HT-29 (cell line): ENCODE measurements at places on chromosomes 1 and 21. TPM values are rescaled to one million over a fixed set of nuclear protein-coding genes. Genes with fewer than 3 reads are reported as not detected.

Gene UBR4
- total RNA-seq: 128 and 146 TPM in 2 replicates

Gene TMOD4
- not detected in 2 replicates for total RNA-seq

Gene ADORA3
- total RNA-seq: not detected in 2 replicates

Gene MX1
- 18.0 and 30.6 TPM in 2 replicates for total RNA-seq

Gene PADI3
- total RNA-seq: 0.03 and 0.15 TPM in 2 replicates

DNA sequence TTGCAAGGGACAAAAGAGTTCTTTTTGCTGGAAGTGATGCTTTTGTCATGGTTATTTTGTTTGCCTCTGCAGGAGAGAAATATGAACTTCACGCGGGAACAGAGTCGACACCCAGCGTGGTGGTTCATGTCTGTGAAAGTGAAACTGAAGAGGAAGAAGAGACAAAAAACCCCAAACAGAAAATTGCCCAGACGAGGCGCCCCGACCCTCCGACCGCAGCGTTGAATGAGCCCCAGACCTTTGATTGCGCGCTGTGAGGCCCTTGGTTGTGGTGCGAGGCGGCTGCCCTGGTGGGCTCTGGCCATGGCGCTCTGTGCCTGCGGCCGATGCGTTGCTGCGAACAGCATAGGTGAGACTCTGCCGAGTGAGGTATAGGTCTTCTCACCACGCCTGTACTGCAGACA lies 20.9 kb upstream of the NCMAP start:
- DNase-seq: no peak

GRCh38 chr21:24395320-24395923 lies 1211.9 kb downstream of the MRPL39 start:
- DNase-seq: peak; percentile 39

- no peak for DNase-seq
Observed at GRCh38 chr1:163399976-163400601, 78.3 kb downstream of the NUF2 start.

GRCh38 chr1:53308506-53308905 lies 19.4 kb downstream of the LRP8 start:
- DNase-seq: no peak

DNA sequence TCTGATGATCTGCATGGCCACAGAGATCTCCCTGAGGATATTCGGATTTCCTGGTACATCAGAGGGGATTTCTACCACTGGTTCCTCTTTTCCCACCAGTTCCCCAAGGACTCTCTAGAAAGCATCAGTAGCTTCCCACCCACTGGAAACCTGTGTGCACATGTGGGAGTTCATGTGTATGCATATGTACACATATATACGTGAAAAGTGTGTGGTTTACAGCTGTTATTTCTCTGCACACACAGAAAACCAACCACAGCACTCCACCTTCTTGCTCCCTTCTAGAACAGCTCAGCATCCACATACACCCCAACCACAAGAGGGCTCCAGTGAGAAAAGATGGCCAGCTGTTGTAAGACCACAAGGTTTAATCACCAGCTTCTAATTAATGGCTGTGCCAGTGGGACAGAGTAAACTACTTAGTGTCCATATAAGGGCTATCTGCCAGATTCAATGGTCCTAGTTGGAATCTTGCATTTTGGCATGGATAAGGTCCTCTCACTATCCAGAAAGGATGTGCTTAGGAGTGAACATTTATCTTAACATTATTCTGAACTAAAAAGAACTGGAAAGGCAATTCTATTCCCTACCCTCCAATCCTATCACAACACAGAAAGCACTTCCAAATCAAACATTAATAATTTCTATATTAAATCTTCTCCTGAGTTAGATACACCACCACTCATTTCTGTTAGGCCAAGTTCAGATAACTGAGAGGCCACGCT lies 24.1 kb downstream of the GPR3 start:
- peak; percentile 87 for DNase-seq

DNA sequence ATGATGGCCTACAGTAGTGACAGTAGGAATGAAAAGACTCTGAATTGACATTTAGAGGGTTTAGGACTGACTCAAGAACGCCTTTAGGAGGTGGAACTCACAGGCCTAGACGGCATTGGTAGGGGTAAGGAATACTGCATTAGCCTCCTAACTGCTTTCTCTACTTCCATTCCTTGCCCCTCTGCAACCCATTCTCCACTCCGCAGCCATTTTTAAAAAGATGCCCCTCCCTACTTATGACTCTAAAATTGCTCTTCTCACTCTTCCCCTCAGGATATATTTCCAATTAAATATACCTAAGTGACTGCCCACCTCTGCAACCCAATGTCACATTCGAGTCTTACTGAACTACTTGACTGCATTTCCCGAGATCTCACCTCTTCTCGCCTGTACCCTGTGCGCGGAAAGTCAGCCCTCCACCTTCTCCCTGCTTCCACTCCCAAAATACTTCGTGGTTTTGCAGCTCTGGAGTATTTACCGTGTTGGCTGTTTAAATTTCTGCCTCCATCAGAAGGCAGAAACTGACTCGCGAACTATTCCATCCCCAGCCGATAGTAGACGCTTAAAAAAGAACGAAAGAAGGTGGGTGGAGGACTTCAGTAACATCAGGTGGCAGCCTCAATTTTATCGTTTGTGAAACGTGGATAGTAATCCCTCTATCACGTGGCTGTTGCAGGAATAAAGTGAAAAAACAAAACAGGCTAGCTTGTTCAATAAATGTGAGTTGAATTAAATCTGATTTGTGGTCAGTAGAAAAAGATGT lies 1.1 kb upstream of the YBX1 start:
- DNase-seq: no peak

DNA sequence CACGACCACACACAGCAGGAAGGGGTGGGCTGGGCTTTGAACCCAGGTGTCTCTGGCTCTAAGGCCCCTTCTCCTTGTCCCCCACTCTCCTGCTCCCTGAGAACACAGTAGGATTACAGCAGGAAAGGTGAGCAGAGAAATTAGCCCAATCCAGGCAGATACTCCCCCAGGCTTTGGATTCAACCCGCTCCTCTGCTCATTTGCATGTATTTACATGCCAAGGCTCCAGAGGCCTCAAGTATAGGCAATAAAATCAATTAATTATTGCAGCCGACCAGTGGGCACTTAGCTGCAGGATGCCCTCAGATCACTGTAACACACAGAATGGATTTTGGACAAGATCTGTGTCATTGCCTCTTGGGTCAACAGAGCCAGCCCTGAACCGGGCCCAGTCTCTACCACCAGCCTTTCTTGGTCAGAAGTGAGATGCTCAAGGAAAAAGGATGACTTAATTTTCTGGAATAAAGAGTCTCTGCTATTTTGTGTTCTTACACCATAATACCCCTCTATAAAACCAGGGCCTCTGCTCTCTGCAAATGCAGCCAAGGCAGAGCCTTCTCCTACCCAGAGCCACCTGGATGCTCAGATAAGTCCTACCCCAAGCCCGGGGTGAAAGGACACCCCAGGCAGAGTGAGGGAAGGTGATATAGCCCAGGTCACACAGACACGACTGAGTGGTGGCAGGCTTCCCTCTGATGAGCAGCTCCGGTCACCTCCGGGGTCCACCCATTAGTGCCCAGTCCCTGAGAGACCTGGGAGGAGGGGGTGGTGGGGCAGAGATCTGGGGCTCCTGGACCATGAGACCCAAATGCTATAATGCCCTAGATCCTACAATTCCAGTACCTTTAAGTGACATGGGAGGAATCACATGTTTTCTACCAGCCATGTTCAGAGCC lies 28.9 kb downstream of the MATN1 start:
- no peak for DNase-seq

- no peak for DNase-seq
Observed at GRCh38 chr1:198883184-198883583, 244.3 kb downstream of the PTPRC start.

GRCh38 chr21:38982096-38982495 lies 176.4 kb downstream of the ETS2 start:
- no peak for DNase-seq

- no peak for DNase-seq
Observed at GRCh38 chr1:201095581-201095980, 16.6 kb downstream of the CACNA1S start.

- no peak for DNase-seq
Observed at GRCh38 chr21:39611551-39612190, 1.1 kb upstream of the B3GALT5 start.

- no peak for DNase-seq
Observed at GRCh38 chr1:71232786-71233185, 152.0 kb upstream of the ZRANB2 start.

- no peak for DNase-seq
Observed at GRCh38 chr1:45908611-45909140, 105.3 kb downstream of the MAST2 start.

- DNase-seq: no peak
Observed at GRCh38 chr1:194717941-194718340, 1531.5 kb upstream of the B3GALT2 start.

DNA sequence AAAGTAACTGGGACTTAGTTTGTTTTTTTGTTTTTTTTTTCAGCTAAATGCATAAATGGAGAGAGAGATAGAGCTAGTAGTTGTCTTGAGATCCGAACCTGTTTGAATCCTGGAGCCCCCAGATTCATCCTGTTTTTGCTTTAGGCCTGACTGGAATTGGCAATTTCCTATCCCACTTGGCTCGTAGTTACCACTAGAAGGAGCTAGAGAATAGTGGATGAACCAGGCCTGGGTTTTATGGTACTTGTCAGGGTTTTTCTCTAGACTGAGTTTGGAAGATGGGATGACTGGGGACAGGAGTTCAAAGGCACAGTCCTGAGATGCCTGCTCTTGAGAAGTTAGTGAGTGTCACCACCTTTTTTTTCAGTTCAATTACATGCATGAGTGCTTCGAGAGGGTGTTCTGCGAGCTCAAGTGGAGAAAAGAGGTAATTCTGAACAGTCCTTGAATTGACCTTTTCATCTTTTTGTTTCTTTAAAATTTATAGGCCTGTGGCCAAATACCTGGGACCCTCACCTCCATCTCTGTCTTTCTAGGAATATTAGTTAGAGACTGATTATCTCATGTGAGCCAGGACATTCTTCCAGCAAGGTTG lies 23.4 kb downstream of the CELF3 start:
- DNase-seq: peak; percentile 70

- no peak for DNase-seq
Observed at GRCh38 chr1:61447106-61447967, 277.6 kb downstream of the TM2D1 start.

DNA sequence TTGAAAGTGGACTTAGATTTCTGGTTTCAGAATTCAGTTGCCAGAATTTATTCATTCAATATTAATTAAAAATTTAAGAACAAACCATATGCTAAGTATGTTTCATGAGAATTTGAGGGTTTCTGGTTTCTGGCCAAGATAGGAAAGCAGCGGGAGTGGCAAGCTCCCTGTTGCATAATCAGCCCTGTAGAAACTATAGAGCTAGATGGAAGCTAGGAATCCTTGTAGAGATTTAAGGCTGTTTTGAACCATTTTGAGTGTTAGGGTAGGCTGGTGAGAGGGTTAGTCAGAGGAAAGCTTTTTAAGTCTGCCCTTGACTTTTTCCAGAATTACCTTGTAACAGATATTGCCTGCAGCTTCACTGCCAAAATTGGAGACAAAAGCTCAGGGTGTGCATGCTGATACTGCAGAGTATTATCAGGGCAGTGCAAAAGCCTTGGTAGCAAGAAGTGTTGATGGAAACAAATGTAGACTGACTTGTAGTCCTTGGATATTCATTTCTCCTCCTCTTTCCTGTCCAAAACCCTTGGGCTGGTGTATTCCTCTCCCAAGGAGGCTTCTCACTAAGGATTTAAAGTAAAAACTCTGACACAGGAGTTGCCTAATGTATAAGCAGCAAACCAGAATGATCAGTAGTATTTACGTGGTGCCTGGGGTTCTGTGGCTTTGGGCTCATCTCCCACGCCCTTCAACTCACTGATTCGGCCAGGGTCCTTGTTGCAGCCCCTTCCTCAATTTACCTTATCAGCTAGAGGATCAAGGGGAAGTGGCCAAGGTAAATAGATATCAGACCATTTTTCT lies 12.6 kb upstream of the GIPC2 start:
- no peak for DNase-seq

- peak; percentile 73 for DNase-seq
Observed at GRCh38 chr1:26122988-26123973, 11.7 kb downstream of the PDIK1L start.

DNA sequence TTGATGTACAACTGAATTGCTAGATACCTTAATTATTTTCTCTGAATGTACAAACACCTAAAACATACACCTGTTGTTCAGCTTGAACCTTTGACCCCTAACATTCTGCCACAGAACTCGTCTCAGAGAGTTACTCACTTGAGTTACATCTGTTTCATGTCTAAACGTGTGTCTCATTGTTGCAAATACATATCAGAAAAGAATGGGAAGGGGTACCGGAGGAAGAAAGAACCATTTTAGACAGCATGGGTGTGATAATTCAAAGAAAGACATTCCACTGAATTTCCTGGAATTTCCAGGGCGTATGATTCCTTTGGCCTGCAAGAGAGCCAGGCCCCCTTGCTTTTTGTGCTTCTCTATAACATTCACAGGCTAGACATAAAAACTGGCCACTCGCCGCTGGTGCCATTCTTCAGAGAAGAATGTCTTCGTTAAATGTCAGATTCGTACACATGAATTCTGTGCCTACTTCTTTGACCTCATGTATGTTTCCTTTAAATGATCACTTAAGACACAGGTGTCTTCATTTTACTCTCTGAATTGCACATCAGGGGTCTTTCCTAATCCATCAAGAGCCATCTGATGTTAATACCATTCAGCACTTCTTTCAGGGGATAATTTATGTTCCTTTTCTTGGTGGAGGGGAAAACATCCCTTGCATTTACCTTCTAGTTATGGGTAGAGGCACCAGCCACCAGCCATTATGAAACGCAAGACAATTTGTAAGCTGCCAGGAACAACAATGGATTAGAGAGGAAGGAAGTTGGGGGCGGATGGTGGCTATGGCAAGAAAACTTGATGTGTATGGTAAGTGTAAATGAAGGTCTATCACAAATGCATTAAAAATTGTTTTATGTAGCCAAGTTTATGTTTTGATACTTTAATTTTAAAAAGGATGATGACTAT lies 12.7 kb downstream of the ATF3 start:
- DNase-seq: peak; percentile 29

GRCh38 chr1:155938220-155938627 lies 3.2 kb upstream of the RXFP4 start:
- DNase-seq: peak; percentile 79

DNA sequence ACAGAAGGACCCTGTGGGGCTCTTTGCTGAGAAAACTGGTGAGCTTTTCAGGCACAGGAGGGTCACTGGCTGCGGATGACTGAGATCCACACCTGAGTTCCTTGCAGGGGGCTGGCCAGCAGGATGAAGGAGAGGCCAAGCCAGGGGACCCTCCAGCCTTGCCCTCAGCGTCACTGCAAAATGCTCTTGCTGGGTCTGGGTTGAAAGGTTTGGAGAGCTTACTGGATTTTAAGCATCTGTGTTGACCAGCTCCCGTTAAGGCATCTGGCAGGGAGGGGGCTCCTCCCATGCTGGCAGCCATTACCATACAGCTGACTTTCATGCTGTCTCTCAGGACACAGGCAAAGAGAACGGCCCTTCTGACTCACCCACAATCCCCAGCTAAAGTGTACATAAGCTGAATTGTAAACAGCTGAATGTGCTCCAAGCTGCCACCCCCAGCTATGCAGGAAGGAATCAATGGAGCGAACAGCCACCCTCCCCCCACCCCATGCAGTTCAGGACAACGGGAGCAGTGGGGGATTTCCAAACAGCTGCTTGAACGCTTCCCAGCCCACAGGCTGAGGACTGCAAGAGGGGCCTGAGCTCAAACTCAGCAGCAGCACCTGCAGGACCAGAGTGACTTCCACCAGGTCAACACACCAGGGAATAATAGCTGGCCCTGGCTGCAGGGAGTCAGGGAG lies 21.3 kb upstream of the A3GALT2 start:
- DNase-seq: peak; percentile 84

GRCh38 chr21:20642681-20643080 lies 355.5 kb upstream of the NCAM2 start:
- no peak for DNase-seq

GRCh38 chr21:41765973-41766882 lies 624 bp downstream of the RIPK4 start:
- peak; percentile 30 for DNase-seq
